ENCODE measurements at places on chromosomes 13 and 19. TPM values are rescaled to one million over a fixed set of nuclear protein-coding genes. Genes with fewer than 3 reads are reported as not detected.

- no peak for DNase-seq
Observed at GRCh38 chr13:38590796-38591507, 95.9 kb upstream of the FREM2 start.

DNA sequence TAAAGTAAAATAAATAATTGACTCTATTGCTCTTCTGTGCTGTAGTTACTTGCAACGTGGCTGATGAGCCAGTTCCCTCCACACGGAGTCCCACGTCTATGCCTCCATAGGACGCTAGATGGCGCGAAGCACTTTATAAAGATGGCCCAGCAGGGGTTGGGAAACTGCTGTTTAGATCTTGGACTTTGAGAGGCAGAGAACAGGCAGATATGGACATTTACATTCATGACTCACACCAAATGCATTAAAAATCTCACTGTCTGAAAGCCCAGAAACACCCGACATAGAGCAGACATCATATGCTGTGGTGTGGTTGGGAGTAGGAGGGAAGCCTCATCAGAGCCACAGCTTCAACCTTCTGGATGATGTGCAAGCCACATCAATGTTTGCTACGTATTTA lies 643.1 kb upstream of the ARGLU1 start:
- peak; percentile 49 for DNase-seq

DNA sequence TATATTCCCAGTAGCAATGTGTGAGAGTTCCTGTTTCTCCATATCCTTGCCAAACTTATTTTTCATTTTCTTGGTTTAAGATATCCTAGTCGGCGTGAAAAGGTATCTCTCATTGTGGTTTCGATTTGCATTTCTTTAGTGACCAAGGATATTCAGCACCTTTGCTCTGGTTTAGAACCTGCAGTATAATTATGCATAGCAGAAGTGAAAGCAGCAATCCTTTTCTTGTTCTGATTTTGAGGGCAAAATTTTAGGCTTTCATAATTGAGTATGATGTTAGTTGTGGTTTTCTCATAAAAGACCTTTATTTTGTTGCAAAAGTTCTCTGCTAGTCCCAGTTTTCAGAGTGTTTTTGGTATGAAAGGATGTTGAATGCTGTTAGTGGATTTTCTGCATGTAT lies 491.0 kb downstream of the FGF9 start:
- no peak for DNase-seq

The SKA3 gene
- 0.59 TPM for total RNA-seq

GRCh38 chr13:112669881-112670499 lies 19.8 kb upstream of the ATP11A start:
- no peak for DNase-seq

DNA sequence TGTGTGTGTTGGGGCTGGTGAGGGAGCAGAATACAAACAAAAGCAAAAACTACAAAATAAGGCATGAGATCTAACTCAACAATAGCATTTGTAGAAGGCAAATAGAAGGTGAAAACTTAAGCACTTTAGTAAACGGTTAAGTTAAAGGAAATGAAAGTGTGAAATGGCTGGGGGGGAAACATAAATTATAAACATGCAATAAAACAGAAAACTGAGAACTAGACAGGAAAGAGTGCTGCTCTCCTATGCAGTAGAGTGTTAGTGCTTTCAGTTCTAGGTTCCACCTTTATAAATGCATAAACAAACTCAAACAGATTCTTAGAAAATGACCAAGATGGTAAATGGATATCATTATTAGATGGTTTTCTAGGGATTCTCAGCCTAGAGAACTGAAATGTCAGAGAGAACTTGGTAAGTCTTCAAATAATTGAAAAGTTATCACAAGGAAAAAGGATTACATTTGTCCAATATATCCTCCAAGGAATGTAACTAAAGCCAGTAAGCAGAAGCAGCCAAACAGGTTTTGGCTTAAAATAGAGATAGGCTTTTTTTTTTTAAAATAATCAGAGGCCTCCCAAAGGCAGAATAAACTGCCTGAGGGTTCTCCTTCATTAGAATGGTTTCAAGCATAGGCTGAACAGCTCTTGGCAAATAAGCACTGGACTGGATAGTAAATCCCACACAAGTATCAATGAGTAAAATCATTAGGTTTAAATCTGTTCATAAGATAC lies 23.3 kb downstream of the RBM26 start:
- DNase-seq: no peak

The ZNF555 gene
- total RNA-seq: 6.9 TPM

DNA sequence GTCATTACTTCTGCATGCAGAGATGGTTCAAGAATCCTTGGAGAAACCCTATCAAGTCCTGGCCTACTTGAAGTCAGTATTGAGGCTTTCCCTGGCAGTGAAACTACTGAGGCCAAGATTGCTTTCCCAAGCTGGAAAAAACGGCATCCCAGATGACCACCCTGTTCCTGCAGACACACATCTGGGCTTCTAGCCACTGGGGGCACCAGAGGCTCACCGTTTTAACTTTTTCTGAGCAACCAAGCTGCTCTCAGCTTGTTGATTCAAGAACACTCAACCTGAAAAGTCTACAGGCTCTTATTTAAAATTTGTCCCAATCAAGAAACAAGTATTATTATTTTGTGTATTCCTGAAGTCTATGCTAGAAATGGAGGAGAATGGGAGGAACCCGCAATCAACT lies 66.6 kb downstream of the SPRYD7 start:
- no peak for DNase-seq

The CCNA1 gene
- not detected for total RNA-seq

- DNase-seq: peak; percentile 17
Observed at GRCh38 chr13:79481685-79482052, 714 bp downstream of the NDFIP2 start.

- no peak for DNase-seq
Observed at GRCh38 chr13:64457976-64458375, 2772.2 kb downstream of the PCDH9 start.

- DNase-seq: peak; percentile 96
Observed at GRCh38 chr19:53196777-53197396, 3.7 kb upstream of the ZNF665 start.

DNA sequence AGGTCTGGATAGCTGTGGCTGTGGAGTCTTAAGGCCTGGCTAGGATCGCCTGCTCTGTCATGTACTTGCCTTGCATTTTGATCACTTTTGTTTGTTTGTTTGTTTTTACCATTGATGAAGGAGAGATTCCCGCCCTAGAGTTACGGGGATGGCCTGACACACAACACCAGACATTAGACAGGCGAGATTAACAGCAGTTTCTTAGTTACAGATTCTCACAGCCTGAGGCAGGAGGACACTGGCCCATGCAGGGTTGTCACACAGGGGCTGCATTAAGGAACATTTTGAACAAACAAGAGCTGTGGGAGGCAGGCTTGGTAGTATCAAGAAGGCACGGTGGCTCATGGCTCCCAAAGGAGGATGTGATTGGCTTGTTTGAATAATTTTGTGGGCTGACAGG lies 291.8 kb downstream of the HS6ST3 start:
- DNase-seq: no peak

DNA sequence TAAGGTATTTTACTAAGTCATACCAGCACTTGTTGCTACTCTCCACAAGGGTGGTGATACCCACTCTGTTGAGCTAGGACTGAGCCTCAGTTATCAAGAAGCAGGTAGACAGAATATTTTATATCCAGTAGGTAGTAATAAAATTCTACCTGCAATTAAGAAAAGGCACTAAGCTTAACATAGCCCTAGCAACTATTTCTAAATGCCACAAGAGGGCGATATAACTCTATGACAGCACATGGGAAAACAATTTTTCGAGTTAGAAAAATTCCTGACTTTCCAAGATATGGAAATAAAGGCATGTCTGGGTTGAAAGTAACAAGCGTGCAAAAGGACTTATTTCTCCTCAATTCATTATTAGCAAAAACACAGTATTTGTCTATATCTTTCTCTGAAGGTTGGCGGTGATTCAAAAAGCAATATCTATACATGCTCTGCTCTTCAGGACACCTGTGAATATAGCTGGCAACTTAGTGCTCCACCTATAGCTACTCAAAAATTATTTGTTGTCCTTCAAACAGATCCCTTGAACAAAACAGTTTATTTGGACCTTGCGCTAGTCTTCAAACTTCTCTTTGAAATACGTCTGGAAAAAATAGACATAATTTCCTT lies 14.7 kb downstream of the CCDC169 start:
- DNase-seq: no peak

The GPALPP1 gene
- 24.6 TPM for total RNA-seq

DNA sequence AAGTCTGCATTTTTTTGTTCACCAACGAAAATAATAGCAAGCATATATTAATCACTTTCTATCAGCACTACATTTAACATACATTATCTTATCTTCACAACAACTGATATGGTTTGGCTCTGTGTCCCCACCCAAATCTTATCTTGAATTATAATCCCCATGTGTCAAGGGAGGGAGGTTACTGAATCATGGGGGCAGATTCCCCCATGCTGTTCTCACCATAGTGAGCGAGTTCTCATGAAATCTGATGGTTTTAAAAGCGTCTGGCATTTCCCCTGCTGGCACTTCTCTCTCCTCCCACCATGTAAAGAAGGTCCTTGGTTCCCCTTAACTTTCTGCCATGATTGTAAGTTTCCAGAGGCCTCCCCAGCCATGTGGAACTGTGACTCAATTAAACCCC lies 235.7 kb upstream of the RXFP2 start:
- DNase-seq: no peak

- DNase-seq: no peak
Observed at GRCh38 chr13:56332671-56333070, 808.0 kb upstream of the PRR20A start.

- DNase-seq: no peak
Observed at GRCh38 chr19:55611983-55612645, 6.7 kb downstream of the ZNF865 start.

DNA sequence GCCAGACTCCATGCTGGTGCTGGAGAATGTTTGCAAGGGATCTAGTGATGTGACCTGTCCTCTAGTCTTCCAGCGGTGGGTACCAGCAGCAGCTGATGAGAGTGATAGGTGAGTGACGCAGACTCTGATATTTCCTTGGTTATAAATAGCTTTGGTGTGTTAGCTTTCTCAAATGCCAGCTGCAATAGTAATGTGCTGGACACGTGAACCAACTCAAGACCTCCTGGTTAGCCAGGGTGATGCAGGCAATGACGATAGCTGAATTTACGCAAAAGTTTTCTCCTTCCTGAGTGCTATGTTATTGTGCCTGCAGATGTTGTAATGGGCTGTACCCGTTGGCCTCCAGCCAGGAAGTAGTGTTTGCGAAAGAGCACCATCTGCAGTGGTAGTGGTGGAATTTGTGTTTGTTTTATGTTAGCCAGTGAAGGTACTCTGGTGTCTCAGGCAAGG lies 129.5 kb downstream of the CYSLTR2 start:
- DNase-seq: no peak

The ZNF541 gene
- total RNA-seq: 0.23 TPM

DNA sequence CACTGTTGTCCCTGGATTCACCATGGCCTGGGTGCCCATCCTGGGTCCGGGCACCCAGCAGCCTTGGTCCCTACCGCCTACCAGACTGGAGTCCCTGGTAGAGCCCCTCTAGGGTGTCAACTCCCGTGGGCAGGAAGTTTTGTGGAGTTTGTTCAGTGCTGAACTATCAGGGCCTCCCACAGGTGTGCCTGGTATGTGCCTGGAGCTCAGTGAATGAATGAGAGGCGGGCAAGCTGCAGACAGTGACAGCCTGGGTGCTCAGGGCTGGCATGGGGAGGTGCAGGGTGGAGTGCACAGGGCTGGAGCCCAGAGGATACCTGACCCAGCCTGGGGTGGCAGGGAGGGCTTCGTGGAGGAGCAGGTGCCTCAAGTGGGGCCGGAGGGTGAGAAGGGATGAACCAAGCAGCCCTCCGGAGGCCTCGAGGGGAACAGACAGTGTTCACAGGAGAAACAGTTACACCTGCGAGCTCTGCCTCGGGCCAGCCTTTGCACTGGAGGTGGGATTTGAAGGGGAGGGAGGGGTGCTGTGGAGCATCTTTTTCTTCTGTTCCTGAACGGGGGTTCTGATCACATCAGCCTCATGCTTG lies 29.6 kb downstream of the PAK4 start:
- DNase-seq: no peak

The C1QTNF9B gene
- total RNA-seq: not detected

- no peak for DNase-seq
Observed at GRCh38 chr19:29029268-29029958, 183.5 kb downstream of the UQCRFS1 start.

DNA sequence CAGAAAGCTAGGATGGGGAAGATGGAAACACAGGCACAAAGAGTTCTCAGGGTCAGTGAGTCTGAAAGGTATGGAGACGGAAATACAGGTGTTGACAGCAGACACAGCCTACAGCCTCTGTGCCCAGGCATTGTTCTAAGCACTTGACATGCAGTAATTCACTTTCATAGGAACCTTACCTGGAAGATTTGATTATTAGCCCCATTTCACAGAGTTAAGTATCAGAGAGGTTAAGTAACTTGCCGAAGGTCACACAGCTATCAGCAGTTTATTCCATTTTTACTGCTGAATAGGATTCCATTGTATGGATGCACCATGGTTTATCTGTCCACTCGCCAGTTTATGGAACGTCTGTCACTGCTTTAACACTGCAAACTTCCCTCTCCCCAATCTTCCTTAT lies 13.2 kb downstream of the KLK4 start:
- DNase-seq: no peak

DNA sequence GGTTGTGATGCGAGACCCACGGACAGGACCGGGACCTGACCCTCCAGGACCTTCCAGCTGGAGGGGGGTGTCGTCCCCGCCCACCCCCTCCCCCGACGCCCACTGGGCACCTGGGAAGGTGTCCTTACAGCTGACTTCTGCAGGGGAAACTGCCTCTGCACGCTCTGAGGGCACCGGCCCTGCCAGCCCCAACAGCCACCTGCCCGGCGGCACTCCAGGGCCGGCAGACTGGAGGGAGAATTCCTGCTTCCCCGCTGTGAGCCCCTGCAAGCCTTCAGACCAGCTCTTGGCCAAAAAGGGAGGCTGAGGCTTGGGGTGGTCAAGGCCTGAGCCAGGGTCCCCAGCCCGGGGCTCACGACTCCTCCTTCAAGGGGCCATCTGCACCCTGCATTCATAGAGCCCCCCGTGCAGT lies 1.2 kb downstream of the CNN2 start:
- DNase-seq: no peak

GRCh38 chr19:31498781-31499180 lies 149.5 kb upstream of the TSHZ3 start:
- no peak for DNase-seq

GRCh38 chr19:33444562-33445441 lies 71.3 kb downstream of the CEBPG start:
- DNase-seq: no peak

The PRKD2 gene
- 38.9 TPM for total RNA-seq

The MCEMP1 gene
- total RNA-seq: 0.28 TPM

- DNase-seq: no peak
Observed at GRCh38 chr13:73228546-73228945, 169.7 kb downstream of the KLF5 start.

The ZNF581 gene
- total RNA-seq: 19.7 TPM

The TEX29 gene
- 1.4 TPM for total RNA-seq

- DNase-seq: no peak
Observed at GRCh38 chr13:21885714-21886224, 214.9 kb downstream of the FGF9 start.

GRCh38 chr13:108711386-108711785 lies 82.0 kb downstream of the MYO16 start:
- no peak for DNase-seq

DNA sequence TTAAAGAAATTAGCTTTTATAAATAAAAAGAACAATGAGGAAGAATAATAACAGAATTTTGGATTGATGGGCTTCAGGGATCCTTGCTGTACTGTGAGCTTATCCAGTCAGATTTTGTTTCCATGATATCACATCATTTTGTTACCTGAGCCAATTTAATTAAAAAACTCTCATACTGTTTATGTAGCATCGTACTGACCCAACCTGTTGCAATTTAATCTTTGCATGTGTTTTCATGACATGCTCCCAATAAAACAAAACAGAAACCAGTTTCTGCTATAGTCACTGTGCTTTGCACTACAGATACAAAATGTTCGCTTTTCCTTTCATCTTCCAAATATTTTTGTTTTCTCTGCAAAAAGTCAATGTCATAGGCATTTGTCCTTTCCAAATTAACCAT lies 109.7 kb upstream of the RNF113B start:
- no peak for DNase-seq
